ENCODE measurements at places on chromosomes 16 and 17.

- no peak for DNase-seq
Measured at GRCh38 chr17:6496116-6496481, 51.8 kb downstream of the PIMREG start.

DNA sequence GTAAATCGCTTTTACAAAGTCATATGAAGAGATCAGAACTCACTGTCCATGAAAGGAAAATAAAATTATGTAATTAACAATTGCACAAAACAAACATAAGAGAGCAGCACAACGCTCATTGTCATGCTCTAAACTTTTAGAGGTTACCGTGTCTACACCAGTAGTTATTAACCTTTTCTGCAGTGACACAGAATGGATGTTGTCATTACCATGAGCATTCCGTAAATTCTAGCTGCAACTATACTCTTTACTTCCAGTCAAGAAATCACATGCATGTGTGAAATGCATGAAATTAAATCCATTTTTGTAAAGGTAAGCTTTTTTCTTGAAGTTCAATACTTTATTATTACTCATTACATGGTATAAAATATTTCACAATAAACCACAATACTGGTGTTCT is 38.2 kb downstream of the USP32 start:
- DNase-seq: no peak

GRCh38 chr16:75160386-75160785 is 12.1 kb downstream of the ZFP1 start:
- DNase-seq: no peak

DNA sequence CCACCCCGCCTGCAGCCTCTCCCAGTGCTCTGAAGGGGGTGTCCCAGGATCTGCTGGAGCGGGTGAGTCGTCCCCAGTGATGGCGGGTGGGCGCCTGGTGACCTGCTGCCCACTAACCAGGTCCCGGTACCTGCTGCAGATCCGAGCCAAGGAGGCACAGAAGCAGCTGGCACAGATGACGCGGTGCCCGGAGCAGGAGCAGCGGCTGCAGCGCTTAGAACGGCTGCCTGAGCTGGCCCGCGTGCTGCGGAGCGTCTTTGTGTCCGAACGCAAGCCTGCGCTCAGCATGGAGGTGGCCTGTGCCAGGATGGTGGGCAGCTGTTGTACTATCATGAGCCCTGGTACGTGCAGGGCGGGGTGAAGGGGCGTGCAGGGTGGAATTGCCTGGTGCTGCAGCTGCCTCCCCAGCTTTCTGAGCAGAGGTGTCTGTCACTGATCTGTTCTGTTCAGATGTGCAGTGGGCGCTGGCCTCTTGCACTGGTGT is 3.6 kb downstream of the CDT1 start:
- DNase-seq: no peak

DNA sequence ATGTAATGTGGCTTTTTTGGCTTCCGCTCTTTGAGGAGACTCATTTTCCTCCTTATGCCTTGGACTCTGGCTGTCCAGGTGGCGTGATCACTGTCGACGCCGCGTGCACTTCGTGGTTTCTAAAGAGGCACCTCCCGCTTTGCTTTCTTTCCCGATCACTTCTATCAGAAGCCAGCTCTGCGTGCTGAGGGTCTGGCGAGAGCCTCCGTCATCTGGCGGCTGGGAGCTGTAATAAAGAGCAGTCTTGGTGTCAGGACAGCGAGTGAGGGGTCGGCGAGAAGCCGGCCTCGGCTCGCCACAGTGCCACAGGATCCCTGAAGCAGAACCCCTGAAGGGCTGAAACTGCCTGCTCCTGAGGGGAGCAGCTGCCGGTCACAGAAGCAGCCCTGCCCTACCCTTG is 7.4 kb downstream of the ZNF750 start:
- DNase-seq: no peak

DNA sequence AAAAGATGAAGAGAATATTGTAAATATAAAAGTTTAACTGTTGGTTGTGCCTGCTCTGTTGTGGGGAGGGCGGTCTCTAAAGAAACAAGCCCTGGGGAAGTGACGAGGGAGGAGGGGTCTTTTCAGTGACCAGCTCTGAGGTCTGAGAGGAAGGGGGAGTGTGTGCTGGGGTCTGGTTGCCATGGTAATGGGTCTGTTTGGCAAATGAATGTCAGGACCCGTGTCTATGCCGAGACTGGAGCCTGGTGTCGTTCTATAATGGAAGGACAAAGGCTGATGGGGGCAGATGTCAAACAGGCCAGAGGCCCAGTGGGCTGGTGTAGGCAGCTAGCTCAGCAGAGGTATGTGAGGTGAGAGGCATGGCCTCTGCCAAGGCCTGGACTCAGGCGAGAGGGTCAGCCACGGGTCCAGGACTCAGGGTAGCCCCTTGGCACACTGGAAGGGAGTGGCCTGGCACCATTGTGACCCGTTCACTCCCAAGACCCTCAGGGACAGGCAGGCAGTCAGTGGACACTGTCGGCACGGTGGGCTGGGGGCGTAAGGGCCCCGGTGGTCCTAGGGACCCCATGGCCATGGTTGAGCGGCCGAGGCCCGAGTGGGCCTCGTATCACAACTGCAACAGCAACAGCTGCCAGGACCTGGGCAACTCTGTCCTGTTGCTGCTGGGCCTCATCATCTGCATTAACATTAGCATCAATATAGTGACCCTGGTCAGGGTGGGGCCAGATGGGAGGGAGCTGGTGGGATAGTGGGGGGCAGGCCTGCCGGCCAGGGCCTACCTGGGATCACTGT is at the start of gene SPEM1:
TSS of gene SPEM1 (plus strand) at position 506 of the 792 bp plus-strand sequence. CDS start at position 567, 61 bp downstream.
- DNase-seq: no peak

GRCh38 chr16:59634004-59634579 is 900.0 kb upstream of the GOT2 start:
- DNase-seq: no peak

- DNase-seq: no peak
Measured at GRCh38 chr16:86618431-86619238, 40.3 kb downstream of the FOXL1 start.
